ENCODE measurements at places on chromosomes 11 and 22.

DNA sequence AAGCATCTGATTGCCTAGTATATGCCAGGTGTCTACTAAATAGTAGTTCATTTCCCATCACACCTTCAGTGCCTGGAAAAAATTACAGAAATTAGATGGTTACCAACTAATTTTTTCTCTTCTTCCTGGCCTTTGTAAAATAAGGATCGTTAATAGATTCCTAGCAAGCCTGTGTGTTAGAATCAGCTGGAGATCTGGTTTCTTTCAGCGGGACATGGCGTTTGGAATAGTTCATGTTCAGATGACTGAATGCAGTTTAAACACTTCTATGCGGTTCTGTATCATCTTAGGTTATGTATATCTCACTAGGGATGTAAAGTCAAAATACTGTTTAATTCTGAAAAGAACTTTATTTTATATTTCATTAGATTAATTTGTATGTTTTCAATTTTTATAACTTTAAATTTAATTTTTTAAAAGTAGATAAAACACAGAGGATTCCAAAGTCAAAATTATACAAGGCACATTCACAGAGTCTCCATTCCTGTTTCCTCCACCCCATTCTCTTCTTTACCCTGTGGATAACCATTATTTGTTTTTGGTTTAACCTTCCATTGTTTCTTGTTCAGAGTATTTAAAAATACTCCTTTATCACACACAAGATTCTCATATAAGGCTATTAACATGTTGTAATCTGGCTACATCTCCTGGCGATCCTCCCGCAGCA, 132.8 kb downstream of the ATXN10 start:
- no peak for DNase-seq

- DNase-seq: no peak
Observed at GRCh38 chr11:69280451-69280850, 13.5 kb upstream of the MYEOV start.

GRCh38 chr11:96122601-96123074, 198.7 kb upstream of the MTMR2 start:
- DNase-seq: no peak

GRCh38 chr11:132994966-132995365, 537.3 kb downstream of the OPCML start:
- DNase-seq: no peak

DNA sequence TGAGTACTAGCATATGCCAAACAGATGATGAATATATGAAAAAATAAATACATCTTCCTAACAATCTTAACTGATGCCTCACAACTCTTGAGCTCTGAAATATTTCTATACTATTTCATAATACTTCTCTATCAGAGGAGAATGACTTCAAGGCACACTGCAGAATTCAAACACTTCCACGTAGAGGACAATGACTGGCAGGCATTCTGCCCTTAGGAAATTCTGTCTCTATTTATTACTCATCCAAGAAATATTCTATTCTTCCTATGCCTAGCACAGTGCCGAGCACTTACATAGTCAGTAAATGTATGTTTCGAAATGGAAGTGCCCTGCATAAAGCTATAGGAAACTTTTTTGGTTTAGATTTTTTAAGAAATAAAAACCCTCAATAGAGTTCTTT, 809.1 kb downstream of the DLG2 start:
- DNase-seq: no peak

- DNase-seq: no peak
Observed at GRCh38 chr22:24486501-24486921, 8.6 kb upstream of the UPB1 start.

DNA sequence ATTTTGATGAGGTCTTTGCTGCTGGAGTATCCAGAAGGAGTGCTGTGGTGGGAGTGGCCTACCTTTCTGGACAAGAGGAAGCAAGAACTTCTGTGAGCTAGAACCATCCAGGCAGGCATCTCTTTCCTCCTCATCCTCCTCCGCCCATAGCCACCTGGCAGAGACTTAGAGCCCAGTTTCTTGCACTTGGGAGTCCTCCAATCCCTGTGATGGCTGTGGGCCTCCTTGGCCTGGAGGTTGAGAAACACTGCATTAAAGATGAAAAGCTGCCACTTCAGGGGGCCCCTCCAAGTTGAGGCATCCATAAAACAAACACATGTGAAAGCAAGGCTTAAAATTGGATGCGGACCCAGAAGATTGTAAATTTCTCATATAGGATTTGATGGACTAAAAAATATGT, 110.3 kb downstream of the ZBTB16 start:
- DNase-seq: no peak

GRCh38 chr22:24819911-24820461, 14.0 kb downstream of the SGSM1 start:
- DNase-seq: no peak

GRCh38 chr11:64759131-64759721, 548 bp downstream of the PYGM start:
- no peak for DNase-seq

GRCh38 chr22:24244144-24244787, 616 bp downstream of the GGT5 start:
- DNase-seq: no peak

DNA sequence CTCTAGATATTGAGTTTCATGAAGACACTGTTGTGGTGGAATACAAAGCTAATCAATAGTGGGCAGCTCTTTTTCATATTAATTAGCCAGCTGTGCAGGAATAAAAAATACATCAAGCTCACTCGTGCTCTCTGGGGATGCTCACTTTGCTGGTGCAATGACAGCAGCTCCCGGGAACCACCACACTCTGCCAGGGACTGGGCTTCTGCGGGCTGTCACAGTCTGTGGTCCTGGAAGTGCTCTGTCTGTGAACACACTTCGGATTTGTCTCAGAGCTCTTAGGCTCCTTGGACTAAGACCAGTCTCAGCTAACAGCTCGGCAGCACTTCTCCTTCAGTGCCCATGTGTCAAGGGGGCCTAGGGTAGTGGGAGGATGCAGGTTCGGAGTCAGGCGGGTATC, 393.5 kb downstream of the TENM4 start:
- no peak for DNase-seq

GRCh38 chr22:46923394-46923793, 160.9 kb downstream of the TBC1D22A start:
- no peak for DNase-seq

DNA sequence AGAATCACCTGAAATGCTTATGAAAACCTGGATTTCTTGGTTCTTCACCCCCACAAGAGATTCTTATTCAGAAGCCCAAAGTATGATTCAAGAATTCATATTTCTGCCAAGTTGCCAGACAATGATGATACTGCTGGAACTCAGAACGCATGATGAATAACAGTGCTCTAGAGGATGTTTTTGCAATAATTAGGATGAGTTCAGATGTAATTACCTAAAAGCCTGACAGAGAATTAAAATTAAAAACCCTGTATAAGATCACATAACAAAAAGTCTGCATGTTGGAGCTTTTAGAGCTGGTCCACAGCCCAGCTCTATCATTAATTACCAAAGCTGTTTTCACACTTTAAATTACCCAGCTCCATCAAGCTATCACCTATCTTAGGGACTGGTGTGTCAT, 211.8 kb downstream of the LUZP2 start:
- no peak for DNase-seq

- DNase-seq: no peak
Observed at GRCh38 chr11:121683791-121684190, 231.0 kb upstream of the SORL1-AS1 start.

DNA sequence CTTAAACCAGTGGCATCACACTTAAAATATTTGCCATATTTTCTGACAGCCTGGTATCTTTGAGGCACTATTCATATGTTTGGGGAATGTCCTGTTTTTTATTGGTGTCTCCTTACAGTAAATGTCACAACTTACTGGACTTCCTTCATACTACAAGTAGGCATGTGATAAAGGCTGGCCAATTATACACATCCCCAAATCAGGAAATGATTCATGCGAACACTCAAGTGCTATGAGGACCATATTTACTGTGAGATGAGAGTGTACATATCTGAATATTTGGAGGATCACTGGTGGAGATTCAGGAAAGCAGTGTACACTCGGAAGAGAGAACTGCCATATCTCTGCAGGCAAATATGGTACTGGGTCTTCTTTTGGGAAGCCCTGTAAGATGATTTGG, 913.8 kb upstream of the CHORDC1 start:
- DNase-seq: no peak

DNA sequence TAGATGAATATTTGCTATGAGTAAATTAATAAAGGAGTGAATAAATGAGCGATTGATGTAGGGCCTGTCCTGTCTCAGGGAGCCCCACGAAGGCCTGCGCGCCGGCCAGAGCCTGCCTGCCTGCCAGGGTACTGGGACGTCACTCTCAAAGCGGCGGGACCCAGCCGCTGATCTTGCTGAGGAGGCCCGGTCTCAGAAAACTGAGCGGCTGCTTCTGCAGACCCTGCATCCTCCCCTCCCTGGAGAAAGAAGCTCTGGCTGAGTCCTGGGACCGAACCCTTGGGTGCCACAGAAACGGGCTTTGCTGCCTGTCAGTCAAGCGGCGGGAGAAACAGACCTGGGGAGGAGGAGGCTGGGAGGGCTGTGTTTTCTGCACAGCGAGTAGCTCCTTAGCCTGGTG, 91.6 kb upstream of the B3GAT1 start:
- DNase-seq: no peak

DNA sequence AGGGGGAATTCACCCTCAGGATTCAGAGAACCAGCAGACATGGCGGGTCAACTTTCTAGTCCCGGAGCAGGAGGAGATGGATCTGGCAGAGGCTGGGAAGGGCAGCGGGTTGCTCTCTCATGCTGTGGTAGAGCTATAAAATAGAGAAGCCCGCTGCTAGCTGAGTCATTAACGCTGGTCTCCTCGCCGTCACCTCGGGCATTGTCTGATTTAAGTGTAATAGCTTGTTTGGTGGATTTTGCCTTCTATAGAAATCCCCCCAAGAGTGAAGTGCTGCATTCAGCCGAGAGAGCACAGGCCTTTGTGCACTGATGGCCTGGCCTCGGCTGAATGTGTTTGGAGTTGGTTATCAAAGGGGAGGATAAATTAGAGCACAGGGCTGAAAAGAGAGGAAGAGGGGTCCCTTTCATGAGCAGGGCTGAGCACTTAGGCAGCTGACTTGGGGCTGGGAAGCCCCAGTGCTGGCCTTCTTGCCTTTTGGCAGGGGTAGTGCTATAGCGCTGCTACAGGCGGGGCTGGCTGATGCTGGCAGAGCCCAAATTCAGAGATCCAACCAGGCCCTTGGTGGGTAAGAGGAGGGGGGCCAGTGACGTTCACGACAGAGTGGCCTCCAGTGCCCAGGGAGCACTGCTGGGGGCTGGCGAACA, 161.1 kb upstream of the CADM1 start:
- DNase-seq: no peak

DNA sequence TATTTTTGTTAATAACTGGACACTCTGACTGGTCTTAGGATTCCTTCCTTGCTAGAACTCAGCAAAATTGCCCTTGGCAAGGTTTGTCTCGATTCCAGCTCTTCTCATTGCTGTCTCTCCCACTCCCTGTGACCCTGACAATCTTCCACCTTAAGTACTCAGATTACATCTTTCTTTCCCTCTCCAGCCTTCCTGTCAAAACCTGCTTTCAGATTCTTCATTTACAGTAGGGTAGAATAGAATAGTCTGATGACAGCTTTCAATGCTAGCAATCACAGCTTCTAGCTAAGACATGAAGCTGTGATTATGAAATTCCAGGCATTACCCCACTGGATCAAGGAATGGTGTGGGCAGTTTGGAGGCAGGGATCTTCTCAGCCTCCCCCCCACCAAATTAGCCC, 39.2 kb upstream of the LMO2 start:
- DNase-seq: no peak

GRCh38 chr11:35906277-35906661, 37.6 kb upstream of the LDLRAD3 start:
- no peak for DNase-seq

DNA sequence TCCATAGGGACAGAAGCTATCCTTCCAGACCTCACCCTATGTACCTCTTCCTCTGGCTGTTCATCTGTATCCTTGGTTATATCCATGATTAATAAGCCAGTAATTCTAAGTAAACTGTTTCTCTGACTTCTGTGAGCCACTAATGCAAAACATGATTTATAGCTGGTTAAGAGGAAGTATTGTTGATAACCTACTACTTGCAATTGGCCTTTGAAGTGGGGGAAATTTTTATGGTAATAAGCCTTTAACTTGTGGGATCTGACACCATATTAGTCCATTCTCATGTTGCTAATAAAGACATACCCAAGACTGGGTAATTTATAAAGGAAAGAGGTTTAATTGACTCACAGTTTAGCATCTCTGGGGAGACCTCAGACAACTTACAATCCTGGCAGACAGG, 21.9 kb downstream of the CASP12 start:
- DNase-seq: no peak

GRCh38 chr22:46362203-46362933, 26.9 kb downstream of the TRMU start:
- no peak for DNase-seq

GRCh38 chr11:1390569-1391164, 933 bp downstream of the BRSK2 start:
- no peak for DNase-seq

DNA sequence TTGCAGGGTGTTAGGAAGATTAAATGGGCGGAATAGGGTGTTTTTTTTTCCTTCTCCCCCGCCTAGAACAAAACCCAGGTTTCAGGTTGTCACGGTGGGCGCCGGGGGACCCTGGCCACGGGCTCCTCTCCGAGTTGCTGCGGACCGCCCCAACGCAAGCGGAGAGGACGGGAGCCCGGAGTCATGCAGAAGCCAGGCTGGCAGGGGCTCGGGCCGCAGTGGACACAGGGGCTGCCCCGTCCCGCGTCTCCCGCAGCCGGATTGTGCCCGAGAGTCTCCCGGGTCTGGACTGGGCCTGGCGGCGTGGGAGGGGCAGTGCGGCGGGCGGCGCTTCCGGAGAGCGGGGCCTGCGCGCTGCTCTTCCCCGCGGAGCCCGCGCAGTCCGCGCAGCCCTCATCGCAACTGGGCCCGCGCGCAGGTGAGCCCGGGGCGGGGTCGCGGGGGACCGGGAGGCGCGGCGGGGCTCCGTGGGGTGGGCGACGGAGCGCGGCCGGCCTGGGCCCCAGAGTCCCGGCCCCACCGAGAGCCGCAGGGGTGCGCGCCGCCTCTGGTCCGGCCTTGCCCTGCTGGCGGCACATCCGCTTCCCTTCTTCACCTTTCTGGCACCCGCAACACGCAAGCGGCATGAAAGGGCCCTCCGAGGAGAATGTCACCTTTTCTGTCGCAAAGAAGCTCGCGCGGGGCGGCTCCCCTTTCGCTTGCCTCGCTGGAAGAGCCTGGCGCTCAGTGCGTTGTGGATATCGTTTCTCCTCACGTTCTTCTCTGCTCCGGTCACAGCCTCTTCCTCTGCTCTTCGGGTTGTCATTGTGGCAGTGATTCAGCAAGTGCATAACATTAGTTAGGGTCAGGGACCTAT, at the start of gene TIRAP:
TSS of gene TIRAP (plus strand) at position 358 of the 856 bp plus-strand sequence. CDS start 7,802 bp downstream, outside the sequence.
- peak; percentile 25 for DNase-seq
